ENCODE measurements at places on chromosomes 5 and 9. TPM values are rescaled to one million over a fixed set of nuclear protein-coding genes. Genes with fewer than 3 reads are reported as not detected.

GRCh38 chr9:13941714-13942113, 372.2 kb downstream of the NFIB start:
- no peak for DNase-seq
- H3K27me3 ChIP-seq: no peaks in the 10 kb centered on the region
- peaks cover 9% of the 10 kb centered on the region for H3K4me1 ChIP-seq
- no peaks in the 10 kb centered on the region for H3K36me3 ChIP-seq
- H3K4me3 ChIP-seq: no peak overlapping the region

- no peaks in the 10 kb centered on the region for H3K36me3 ChIP-seq
- no peak overlapping the region for H3K27ac ChIP-seq
- DNase-seq: no peak
Observed at GRCh38 chr5:122751293-122751782, 23.5 kb upstream of the SNX2 start.

GRCh38 chr9:20865347-20865746, 166.1 kb downstream of the HACD4 start:
- H3K27me3 ChIP-seq: no peaks in the 10 kb centered on the region
- no peak overlapping the region for H3K4me3 ChIP-seq
- H3K4me1 ChIP-seq: no peaks in the 10 kb centered on the region
- DNase-seq: no peak
- peaks cover 9% of the 10 kb centered on the region for H3K36me3 ChIP-seq

GRCh38 chr5:133947431-133947841, 21.0 kb downstream of the C5orf15 start:
- peaks cover 6% of the 10 kb centered on the region for H3K4me1 ChIP-seq
- H3K27me3 ChIP-seq: no peaks in the 10 kb centered on the region
- no peak overlapping the region for H3K27ac ChIP-seq
- no peaks in the 10 kb centered on the region for H3K36me3 ChIP-seq

The STKLD1 gene
- total RNA-seq: 0.35 TPM

The TSLP gene
- total RNA-seq: not detected

The AIF1L gene
- total RNA-seq: 7.8 TPM

The GHR gene
- total RNA-seq: 87.6 TPM

Data from gastrocnemius medialis (tissue), 4 donors.